Activated CD8-positive, alpha-beta T cell treated with anti-CD3 and anti-CD28 coated beads for 36 hours (primary cell): ENCODE measurements at places on chromosomes 13 and 19. TPM values are rescaled to one million over a fixed set of nuclear protein-coding genes. Genes with fewer than 3 reads are reported as not detected.

The TUBGCP3 gene
- total RNA-seq, result 51.6 TPM

The ZFP14 gene
- 2.1 TPM for total RNA-seq

The CTU1 gene
- 11.1 TPM for total RNA-seq

- DNase-seq, result peak; percentile 36
Measured at GRCh38 chr19:40778706-40779284, 748 bp downstream of the RAB4B start.
